IMR-90 (cell line): ENCODE measurements at places on chromosomes 3 and 15. TPM values are rescaled to one million over a fixed set of nuclear protein-coding genes. Genes with fewer than 3 reads are reported as not detected.

CPNE9 gene
- total RNA-seq: not detected in 2 replicates

MRAS gene
- 56.1 and 59.3 TPM in 2 replicates for total RNA-seq

DZIP1L gene
- total RNA-seq: 14.7 and 21.4 TPM in 2 replicates

FBXO40 gene
- not detected in 2 replicates for total RNA-seq

DNA sequence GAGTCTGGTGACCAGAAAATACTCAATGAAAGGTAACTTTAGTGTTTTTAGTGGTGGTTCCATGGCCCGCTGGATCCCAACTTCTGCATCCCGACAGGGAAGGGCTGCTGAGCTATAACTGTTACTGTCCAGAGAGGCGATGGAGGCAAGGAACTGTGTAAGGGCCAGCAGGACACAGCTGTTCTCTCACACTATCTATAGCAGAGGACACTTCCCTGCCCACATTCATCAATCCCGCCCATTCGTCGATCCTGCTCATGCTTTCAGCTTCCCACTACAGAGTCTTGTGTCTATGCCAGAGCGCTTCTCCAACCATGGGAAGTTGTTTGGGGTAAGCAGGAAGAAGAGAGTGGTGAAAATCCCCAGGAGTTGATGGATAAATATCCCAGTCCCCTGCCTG, 8.4 kb downstream of the COLQ start:
- no peak for DNase-seq

TMOD2 gene
- 5.4 and 6.9 TPM in 2 replicates for total RNA-seq
